Fibroblast of skin of left quadriceps (primary cell): ENCODE measurements at places on chromosomes 16 and 17.
A peak's percentile ranks its signal among the peaks of the same experiment; 100 is the strongest.

GRCh38 chr17:1755827-1756262 lies 6.0 kb upstream of the SERPINF1 start:
- DNase-seq = no peak

GRCh38 chr16:19960183-19960582 lies 75.5 kb upstream of the GPRC5B start:
- DNase-seq = no peak

- no peak for DNase-seq
Observed at GRCh38 chr16:30761427-30761927, 385 bp downstream of the CFAP119 start.

GRCh38 chr17:72407336-72407909 lies 286.6 kb downstream of the SOX9 start:
- peak; percentile 94 for DNase-seq

- DNase-seq = no peak
Observed at GRCh38 chr17:2380950-2381649, 19.8 kb downstream of the MNT start.

DNA sequence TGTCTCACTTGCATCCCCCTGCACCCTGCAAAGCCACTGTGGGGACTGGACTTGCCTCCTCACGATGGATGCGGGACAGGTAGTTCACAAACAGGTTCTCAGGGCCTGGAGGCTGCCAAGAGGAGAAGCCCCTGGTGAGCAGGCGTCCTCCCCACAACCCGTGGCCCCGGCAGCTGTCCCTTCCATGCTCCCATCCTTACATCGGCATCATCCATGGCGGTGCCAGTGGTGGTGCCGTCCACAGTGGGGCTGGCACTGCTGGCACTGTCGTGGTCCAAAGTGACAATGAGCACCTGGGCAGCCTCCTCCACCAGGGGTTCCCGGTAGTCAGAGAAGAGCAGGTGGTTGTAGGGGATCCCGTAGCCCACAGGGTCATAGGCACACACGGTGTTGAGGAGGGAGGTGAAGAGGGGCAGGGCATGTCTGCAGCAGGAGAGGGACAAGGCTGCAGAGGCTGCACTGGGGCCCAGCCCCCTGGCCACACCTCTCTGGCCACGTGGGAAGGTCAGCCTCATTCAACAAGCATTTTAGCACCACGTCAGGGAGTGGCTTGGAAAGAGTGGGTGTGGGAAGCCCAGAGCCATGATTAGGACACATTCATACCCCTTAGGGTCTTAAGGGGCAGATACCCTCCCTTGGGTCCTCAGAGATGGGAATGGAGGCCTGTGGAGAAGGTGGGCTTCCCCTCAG lies 12.6 kb downstream of the HID1 start:
- no peak for DNase-seq

DNA sequence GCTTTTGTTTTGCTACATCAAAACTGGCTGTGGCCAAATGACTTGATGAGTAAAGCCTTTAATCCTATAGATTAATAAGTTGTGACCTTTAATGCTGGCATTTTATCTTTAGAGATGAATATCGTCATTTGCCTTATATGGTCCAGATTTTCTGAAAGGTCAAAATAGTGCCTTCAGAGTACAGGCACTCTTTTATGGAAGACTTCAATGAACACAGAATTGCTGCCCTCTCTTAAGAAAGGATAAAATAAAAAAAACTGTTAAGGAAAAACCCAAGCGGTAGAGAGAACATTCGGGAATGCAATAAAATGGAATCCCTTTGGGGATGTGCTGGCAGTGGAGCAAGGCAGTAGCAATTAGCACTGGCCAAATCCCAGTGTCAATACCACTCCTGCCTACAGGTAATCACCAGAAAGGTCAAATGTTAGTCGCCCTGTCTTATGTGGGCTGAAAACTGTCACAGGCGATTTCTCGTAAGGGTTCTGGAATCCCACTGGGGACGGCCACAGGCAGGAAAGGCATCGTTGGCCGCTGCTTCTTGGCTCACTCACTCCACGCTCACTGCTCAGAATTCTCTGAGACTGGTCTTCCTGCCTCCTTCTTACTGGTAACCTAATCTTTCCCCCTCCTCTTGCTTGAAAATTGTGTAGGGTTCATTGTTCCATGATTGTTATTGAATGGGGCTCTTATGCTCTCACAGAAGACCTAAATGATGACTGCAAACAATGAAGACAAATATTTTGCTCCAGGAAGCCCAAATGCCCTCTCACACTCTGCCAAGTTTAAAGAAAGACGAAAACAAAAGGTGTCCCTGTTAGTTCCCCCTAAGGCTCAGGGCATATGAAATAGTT lies 45.4 kb upstream of the HSBP1 start:
- no peak for DNase-seq

DNA sequence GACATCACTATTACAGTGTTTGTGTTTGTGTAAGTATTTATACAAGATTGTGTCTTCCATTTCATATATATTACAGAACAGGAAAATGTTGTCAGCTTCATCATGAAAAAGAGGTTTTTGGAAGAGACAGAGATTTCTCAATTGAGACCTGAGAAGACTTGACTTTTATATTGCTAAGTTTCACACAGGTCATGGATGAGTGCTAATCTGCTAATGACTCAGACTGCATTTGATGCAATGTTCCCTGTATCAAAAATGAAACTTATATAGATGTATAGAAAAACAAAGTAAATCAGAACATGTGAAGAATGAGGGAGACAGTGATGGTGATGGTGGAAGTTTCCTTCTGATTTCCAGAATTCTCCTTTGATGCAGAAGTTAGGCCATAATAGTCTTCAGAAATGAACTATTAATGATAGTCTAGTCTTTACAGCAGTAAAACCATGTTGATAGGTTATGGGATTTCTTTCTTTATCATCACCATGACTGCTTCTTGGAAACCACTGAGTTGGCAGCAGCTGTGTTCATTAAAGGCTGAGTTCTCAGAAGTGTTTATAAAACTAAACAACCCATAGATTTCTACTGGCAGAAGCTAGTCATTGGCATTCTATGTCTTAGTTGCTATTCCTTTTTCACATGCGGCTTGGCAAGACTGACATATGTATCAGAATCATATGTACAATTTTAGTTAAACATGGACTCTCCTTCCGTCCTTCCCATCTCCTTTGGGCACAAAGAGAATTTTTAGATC lies 56.1 kb downstream of the PCTP start:
- DNase-seq = no peak

GRCh38 chr17:57899391-57899790 lies 49.5 kb upstream of the MRPS23 start:
- DNase-seq = no peak

DNA sequence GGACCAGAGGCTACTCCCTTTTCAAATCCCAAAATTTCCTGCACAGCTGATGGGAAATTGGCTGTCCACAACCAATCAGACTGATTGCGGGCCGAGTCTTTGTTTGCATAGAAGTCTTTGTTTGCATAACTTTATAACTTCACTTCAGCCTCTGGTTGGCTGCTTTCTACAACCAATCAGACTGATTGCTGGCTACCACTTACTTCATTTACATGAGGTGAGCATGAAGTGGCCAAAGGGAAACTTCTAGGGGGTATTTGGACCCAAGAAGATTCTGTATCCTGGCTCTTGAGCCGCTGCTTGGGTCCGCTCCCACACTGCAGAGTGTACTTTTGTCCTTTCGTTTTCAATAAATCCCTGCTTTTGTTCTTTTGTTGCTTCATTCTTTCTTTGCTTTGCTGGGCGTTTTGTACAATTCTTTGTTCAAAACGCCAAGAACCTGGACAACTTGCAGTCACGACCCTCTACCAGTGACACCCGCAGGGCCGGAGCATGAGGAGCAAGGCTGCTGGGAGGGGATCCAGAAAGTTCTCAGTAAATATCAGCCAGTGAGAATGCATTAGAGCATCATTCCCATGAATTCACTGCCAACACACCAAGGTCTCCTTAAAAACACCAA lies 67.5 kb downstream of the IQCK start:
- no peak for DNase-seq

DNA sequence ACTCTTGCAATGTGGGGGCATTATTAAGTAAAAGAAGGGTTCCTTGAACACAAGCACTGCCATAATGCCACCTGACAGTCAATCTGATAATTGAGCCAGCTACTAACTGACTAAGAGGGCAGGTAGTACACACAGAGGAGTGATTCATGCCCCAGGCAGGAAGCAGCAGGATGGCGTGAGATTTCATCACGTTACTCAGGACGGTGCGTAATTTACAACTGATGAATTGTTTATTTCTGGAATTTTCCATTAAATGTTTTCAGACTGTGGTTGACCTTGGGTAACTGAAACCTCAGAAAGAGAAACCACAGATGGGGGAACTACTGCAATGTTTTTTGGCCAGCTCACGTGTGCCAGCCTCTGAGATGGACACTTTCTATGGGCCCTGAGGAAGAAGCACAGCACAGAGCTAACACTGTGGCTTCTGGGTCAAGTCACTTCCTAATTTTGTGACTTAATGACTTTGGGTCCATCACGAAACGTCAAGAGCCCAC lies 46.7 kb downstream of the C17orf67 start:
- peak; percentile 79 for DNase-seq

- DNase-seq = no peak
Observed at GRCh38 chr17:61411011-61411260, 11.3 kb downstream of the TBX2 start.

DNA sequence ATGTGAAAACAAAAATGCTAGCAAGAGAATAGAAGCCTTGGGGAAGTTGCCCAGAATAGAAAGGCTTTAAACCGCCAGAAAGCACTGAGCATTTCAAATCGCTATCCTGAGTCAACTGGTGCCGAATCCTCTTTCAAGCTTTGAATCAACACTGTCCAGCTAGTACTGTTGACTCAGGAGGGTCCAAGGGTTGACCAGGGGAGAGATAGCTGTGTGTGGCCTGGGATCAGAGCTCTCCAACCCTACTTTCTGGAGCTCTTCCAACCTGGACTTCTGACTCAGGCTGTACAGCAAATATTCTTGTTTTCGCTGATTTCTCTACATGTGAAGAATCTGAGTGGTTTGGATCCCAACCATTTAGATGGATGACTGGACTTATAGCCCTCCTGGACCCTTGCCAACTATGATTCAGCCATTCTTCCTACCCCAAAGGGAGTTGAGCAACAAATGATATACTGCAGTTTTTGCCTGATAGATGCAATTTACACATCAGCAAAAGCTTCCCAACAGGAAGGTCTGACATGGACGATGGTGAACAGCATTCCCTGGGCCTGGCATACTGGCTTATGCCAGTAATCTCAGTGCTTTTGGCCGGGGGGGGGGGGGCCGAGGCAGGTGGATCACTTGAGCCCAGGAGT lies 154.0 kb upstream of the SDK2 start:
- DNase-seq = peak; percentile 97

DNA sequence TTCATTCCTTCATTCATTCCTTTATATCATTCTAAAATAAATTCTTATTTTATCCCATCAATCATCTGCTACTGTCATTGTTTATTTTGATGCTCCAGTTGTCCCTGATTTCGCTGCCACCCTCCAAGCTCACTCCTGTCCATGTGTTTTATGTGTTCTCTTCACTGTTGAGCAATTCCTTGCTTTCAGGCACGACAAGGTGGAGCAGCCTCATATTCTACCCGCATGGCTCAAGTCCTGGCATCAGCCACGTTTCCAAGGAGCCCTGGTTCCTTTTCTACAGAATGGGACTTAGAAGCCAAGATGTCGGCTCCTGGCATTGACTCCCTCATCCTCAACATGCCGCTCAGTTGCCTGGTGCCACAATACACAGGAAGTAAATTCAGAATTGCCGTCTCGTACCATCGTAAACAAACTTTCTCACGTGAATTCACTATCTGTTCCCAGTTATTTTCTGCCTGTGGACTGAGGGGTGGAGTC lies 139.0 kb downstream of the RPTOR start:
- no peak for DNase-seq

GRCh38 chr17:59542960-59543635 lies 22.3 kb upstream of the DHX40 start:
- no peak for DNase-seq

GRCh38 chr17:57311281-57312216 lies 55.2 kb downstream of the MSI2 start:
- no peak for DNase-seq

DNA sequence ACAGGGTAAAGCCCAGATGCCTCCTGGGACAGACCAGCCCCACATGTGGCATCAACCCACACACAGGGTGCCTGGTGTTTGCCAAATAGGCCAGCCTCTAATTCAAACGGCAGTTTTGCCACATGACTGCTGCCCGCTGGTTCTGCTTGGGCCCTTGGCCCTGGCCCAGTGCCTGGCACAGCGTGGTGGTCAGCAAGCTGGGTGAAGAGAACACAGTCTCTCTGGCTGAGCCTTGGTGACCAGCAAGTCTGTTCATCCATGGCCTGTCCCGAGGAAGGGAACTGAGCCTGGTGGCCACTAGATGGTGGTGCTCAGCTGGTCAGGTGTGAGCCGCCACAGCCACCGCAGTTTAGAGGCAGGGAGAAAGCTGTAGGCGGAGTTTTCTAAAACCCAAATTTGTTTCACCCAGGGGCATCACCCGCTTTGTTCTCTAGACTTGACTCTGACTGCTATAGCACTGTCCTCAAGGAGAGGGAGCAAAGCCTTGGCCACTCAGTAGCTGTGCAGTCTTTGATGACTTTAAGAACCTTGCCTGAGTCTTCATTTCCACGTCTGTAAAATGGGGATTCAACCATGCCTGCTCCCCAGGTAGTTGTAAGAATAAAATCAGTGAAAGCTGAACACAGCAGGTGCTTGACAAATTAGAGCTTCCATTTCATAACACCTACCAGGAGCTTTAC lies 4.7 kb upstream of the GFAP start:
- peak; percentile 42 for DNase-seq

DNA sequence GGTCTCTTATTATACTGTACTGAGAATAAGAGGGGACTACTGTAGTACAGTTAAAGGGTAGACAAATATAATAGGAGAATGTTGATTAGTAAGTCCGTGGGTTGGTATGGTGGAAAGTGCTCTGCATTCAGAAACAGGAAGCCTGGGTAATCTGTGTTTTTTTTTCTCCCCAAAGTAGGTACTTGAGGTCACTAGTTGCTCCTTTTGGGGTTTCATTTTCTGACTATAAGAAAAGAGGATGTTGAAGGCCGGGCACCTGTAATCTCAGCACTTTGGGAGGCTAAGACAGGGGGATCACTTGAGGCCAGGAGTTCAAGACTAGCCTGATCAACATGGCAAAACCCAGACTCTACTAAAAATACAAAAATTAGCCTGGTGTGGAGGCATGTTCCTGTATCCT lies 42.0 kb upstream of the MMD start:
- no peak for DNase-seq

GRCh38 chr17:77963441-77963840 lies 4.9 kb downstream of the TNRC6C start:
- peak; percentile 93 for DNase-seq

GRCh38 chr16:74830648-74831047 lies 56.0 kb upstream of the FA2H start:
- DNase-seq = no peak

GRCh38 chr16:19907161-19907992 lies 22.7 kb upstream of the GPRC5B start:
- DNase-seq = peak; percentile 42

GRCh38 chr16:27547851-27548250 lies 1.9 kb downstream of the GTF3C1 start:
- DNase-seq = no peak

GRCh38 chr17:65994679-65995078 lies 197.3 kb downstream of the CEP112 start:
- no peak for DNase-seq

- peak; percentile 94 for DNase-seq
Observed at GRCh38 chr16:66007717-66008116, 358.8 kb upstream of the CDH5 start.

- no peak for DNase-seq
Observed at GRCh38 chr17:1362964-1363363, 37.1 kb downstream of the YWHAE start.
